ENCODE measurements at places on chromosomes 7 and 10. TPM values are rescaled to one million over a fixed set of nuclear protein-coding genes. Genes with fewer than 3 reads are reported as not detected.

Gene DNAH11
- total RNA-seq: not detected

GRCh38 chr7:18123508-18124239 is 96.0 kb upstream of the PRPS1L1 start:
- no peak for DNase-seq

DNA sequence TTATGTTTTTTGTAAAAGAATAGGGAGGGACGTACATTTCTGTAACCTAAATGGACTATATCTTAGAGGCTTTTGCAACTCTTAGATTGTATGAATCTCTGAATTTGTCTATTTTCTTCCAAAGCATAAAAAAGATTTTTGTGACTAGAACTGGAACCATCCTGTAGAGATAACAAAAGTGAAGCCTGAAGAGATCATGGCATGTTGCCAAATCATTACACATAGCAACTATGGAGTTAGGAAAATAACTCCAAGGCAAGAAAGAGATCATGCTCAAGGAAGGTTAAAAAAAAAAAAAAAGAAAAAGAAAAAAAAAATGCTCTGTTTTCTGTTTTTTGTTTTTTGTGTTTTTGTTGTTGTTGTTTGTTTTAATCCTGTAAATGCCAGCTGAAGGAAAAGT is 567.7 kb upstream of the ZWINT start:
- no peak for DNase-seq

DNA sequence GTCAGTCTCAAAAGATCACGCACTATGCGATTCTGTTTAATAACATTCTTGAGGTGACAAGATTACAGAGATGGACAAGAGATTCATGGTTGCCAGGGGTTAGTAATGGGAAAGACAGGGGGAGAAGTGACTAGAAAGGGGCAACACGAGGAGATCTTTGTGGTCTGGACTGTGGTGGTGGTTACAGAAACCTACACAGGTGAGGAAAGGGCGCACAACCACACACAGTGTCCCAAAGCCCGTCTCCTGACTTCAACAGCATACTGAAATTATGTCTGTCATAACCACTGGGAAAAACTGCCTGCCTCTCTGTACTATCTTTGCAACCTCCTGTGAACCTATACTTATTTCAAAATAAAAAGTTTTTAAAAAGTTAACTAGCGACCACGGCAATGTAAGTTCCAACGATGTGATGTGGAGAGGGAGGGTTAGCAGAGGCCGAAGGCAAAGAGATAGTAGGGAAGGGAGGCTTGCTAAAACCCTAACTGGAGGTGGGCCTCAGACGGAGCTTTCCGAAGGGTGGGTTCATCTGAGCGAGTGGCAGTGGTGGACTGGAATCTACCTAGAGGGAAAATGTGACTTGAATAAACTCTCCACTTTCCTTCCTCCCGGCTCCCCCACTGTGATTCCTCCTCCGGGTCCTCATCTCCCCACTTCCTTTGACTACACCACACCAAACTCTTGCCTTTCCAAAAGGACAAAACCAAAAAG is 43.7 kb downstream of the GNA12 start:
- DNase-seq: no peak

Gene ARHGEF35
- 2.7 TPM for total RNA-seq

DNA sequence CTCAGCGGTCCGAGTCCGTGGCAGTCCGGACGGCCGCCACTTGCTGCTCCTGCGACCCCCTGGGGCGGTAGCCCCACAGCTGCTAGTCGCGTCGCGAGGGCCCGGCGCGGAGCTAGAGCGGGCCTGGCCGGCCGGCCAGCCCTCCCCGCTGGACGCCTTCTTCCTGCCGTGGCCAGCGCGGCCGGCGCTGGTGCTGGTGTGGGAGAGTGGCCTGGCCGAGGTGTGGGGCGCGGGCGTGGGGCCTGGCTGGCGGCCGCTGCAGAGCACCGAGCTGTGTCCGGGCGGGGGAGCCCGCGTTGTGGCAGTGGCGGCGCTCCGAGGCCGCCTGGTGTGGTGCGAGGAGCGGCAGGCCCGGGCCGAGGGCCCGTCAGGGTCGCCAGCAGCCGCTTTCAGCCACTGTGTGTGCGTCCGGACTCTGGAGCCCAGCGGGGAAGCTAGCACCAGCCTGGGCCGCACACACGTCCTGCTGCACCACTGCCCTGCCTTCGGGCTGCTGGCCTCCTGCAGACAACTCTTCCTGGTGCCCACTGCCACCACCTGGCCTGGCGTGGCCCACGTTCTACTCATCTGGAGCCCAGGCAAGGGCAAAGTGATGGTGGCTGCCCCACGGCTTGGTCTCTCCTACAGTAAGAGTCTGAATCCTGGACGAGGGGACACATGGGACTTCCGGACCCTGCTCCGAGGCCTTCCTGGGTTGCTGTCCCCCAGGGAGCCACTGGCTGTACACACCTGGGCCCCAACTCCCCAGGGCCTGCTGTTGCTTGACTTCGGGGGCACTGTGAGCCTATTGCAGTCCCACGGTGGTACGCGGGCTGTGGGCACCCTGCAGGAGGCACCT is 631 bp downstream of the HPS6 start:
- no peak for DNase-seq

GRCh38 chr7:147298611-147299043 is 1182.0 kb downstream of the CNTNAP2 start:
- no peak for DNase-seq

- DNase-seq: no peak
These were observed 3.1 kb downstream of the WDR91 start for GRCh38 chr7:135208102-135208793.

DNA sequence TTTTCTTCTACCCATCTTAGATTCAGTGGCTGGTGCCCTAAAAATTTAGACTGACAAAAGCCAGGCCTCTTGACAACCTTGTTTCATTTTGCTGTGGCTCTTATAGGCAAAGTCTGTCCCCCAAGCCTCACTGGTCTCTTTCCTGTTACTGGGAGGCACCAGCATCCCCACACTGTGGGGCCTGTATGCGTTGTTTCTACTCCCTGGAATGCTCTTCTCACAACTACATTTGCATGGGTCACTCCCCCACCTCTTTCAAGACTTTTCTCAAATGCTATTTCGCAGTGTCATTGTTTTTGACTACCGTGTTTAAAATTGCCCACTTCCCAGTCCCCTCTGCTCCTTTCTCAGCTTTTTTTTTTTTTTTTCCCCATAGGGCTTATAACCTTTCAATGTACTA is 108.7 kb upstream of the DGKB start:
- DNase-seq: no peak

- DNase-seq: no peak
These were observed 769.6 kb downstream of the GRID1 start for GRCh38 chr10:85597006-85597405.

- DNase-seq: no peak
These were observed 45.5 kb downstream of the DPYSL4 start for GRCh38 chr10:132232023-132232951.

Gene MLXIPL
- total RNA-seq: not detected

DNA sequence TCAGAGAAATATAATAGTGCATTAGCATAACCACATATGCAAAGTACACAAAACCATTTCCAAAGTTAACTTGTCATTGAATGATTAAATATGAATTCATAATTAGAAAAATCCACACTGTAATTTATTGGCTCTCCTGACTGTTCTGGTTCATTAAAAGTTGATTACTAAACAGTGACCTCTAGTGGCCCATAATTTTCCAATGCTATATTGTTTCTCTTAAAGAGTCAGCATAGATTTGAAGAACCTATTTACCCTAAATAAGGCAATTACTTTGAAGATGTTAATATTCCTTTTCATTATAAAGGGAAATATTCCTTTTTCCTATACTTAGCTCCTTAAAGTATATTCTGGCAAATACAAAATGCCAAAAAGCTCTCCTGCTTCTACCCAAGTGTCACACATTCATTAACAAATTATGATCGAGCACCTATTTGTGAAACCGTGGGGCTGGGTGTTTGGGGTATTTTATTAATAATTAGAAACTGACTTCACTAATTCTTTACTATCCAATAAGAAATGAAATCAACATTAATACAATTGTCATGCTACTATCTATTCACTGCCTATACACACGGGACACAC is 86.2 kb downstream of the HIBADH start:
- no peak for DNase-seq

DNA sequence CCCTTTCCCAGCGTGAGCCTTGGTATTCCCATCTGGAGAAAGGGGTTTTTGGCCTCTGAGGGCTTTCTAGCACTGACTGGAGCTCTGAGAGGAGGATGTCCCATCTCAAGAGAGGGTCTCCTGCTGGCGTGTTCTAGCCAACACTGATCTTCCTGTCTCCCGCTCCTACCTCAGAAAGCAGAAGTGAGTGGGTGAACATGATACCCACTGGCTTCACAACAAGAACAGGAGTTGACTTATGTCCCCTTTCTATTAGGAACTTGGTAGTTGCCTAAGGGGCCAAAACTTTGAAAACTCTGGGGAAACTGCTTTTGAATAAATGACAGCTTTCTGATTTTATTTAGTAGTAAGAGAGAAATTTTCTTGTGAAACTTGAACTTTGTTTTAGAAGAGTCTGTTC is 113.1 kb upstream of the ADCY1 start:
- DNase-seq: no peak

GRCh38 chr7:134632937-134633540 is 13.6 kb upstream of the BPGM start:
- no peak for DNase-seq

GRCh38 chr7:120838281-120838682 is 19.7 kb downstream of the TSPAN12 start:
- DNase-seq: no peak

GRCh38 chr7:137354396-137354795 is 10.9 kb upstream of the PTN start:
- no peak for DNase-seq

Gene SLC13A1
- not detected for total RNA-seq

Gene C10orf90
- not detected for total RNA-seq

- DNase-seq: no peak
These were observed 26.3 kb upstream of the PRPS1L1 start for GRCh38 chr7:18053941-18054340.

DNA sequence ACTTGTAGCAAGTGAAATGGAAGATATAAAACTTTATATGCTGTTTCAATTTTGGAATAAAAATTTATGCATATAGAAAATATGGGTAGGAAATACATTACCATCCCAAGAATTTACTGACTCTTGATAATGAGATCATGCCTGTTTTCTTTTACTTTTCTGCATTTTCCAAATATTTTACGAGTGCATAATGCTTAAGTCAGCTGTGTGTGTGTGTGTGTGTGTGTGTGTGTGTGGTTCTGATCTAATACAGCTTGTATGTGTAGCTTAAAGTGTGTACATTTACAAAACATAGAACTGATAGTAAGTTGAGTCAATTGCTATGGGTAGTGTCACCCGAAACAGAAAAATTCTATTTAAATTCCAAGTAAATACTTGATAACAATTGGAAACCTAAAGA is 315.9 kb upstream of the LRRN3 start:
- DNase-seq: no peak

- no peak for DNase-seq
These were observed 629.1 kb downstream of the SORCS1 start for GRCh38 chr10:106535304-106535953.

DNA sequence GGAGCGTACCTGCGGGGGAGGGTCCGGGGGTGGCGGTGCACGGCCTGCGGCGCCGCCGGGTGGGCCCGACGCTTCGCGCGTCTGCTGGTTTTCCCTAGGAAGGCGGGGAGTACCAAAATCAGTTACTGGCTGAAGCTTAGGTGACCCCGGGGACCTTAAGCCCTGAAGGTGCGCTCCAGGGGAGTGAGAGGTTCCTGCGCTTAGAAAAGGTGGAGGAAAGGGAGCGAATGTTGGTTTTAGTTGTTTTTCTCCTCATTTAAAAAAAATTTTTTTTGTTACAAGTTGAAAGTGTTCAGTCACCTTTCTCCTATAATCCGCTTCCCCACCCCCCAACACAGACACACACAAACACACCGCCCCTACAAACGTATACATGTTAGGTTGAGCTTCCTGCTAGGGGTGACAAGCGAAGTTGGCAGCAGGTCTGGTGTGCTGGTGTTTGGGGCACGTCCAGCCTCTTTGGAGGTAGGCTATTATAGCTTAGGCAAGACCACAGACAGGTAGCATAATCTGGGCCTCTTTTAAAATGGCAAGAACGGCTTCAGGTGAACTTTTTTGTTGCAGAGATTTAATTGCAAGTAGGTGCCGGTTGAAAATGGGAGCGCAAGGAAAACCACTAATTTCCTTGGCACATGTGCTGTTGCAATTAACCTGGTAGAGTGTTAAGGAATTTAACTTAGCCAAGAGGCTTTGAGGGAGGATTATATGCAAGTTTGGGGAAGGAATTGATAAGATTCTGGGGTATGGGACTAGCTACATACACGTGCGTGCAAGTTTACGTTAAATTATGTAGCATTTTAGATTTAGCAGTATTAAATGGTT is 945 bp downstream of the ADD3 start:
- DNase-seq: no peak

DNA sequence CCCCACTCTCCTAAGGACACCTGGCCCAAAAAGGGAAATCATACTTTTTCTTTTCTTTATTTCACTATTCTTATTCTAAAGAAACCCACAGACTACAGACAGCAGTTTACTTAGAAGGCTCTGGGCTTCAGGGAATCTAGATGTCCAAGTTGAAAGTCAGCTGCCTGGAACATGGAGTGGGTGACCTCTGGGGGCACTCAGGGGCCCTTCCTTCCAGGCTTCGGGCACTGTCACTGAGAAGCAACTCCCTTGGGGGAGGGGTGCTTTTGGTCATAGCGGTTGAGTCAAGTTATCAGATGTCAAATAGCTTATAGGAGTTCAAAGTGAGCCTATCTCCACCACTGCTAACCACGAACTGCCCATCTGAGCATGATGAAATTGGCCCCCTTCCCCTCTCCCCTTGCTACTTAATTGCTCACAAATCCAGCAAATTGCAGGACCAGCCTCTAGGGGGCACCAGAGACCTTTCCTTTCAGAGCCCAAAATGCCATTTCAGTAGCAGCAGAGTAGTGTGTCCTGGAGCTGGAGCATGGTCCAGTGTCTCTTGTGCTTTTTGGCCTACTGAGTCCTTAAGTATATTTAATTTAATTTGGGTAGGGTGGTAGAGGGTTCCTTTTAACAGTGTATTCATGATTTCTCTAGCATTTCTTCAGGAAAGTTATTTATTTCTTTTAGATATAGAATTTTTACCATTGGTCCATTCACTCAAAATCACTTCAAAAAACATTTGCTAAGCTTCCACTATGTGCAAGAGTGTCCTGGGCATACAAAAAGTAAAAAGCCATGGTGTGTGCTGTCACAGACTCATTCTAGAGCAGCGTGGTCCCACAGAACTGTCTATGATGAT is 463.8 kb downstream of the KCNMA1 start:
- no peak for DNase-seq

- no peak for DNase-seq
These were observed 155.3 kb downstream of the SFMBT2 start for GRCh38 chr10:7255517-7255916.

Gene CALCR
- total RNA-seq: 0.20 TPM

DNA sequence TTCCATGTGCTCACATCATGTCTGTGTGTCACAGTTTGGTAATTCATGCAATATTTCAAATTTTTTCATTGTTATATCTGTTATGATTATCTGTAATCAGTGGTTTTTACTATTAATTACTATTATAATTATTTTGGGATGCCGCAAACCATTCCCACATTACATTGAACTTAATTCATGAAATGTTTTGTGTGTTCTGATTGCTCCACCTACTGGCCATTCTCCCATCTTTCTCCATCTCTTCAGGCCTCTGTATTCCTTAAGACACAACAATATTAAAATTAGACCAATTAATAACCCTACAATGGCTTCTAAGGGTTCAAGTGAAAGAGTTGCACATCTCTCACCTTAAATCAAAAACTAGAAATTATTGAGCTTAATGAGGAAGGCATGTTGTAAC is 398.5 kb downstream of the PCDH15 start:
- no peak for DNase-seq

Gene C7orf33
- total RNA-seq: not detected

Measured in chondrocyte (in vitro differentiated cells).